ENCODE measurements at places on chromosomes 7 and 10.

GRCh38 chr10:1057106-1057657 is 997 bp downstream of the WDR37 start:
- H3K4me1 ChIP-seq: peaks cover 52% of the 10 kb centered on the region
- no peaks in the 10 kb centered on the region for H3K27me3 ChIP-seq
- peak overlapping the region; percentile 96 for H3K4me3 ChIP-seq
- no peak for DNase-seq

DNA sequence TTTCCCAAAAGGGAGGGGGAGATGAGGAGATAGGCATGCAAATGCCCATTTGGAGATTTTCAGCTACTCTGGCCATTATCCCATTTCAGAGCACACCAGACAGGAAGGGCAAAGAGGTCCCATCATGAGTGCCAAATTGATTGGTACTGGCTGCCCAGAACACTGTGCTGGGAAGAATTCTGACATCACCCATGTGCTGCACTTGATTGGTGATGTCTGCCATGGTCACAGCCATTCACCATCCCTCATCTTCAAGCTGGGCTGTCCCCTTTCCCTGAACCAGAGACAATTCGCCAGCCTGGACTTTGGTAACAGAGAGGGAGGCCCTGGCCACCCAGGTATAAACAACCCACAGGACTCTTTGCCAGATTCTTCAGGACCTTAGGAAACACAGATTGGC is 23.2 kb upstream of the RADIL start:
- H3K36me3 ChIP-seq: no peaks in the 10 kb centered on the region
- no peak for DNase-seq
- no peak overlapping the region for H3K27ac ChIP-seq
- H3K27me3 ChIP-seq: no peaks in the 10 kb centered on the region
- no peak overlapping the region for H3K4me3 ChIP-seq

- no peak overlapping the region for H3K27ac ChIP-seq
- no peaks in the 10 kb centered on the region for H3K36me3 ChIP-seq
- DNase-seq: no peak
- H3K27me3 ChIP-seq: no peaks in the 10 kb centered on the region
- no peak overlapping the region for H3K4me3 ChIP-seq
Measured at GRCh38 chr10:74337330-74338016, 186.5 kb downstream of the ADK start.

GRCh38 chr10:74863551-74863950 is 37.2 kb downstream of the KAT6B start:
- H3K4me1 ChIP-seq: peaks cover 27% of the 10 kb centered on the region
- H3K27ac ChIP-seq: no peak overlapping the region
- H3K36me3 ChIP-seq: no peaks in the 10 kb centered on the region
- H3K27me3 ChIP-seq: no peaks in the 10 kb centered on the region
- no peak for DNase-seq
- H3K4me3 ChIP-seq: no peak overlapping the region

GRCh38 chr10:70772627-70773026 is 12.6 kb downstream of the TBATA start:
- peak; percentile 49 for DNase-seq
- H3K4me3 ChIP-seq: no peak overlapping the region
- no peaks in the 10 kb centered on the region for H3K4me1 ChIP-seq
- H3K36me3 ChIP-seq: no peaks in the 10 kb centered on the region
- H3K27ac ChIP-seq: no peak overlapping the region

DNA sequence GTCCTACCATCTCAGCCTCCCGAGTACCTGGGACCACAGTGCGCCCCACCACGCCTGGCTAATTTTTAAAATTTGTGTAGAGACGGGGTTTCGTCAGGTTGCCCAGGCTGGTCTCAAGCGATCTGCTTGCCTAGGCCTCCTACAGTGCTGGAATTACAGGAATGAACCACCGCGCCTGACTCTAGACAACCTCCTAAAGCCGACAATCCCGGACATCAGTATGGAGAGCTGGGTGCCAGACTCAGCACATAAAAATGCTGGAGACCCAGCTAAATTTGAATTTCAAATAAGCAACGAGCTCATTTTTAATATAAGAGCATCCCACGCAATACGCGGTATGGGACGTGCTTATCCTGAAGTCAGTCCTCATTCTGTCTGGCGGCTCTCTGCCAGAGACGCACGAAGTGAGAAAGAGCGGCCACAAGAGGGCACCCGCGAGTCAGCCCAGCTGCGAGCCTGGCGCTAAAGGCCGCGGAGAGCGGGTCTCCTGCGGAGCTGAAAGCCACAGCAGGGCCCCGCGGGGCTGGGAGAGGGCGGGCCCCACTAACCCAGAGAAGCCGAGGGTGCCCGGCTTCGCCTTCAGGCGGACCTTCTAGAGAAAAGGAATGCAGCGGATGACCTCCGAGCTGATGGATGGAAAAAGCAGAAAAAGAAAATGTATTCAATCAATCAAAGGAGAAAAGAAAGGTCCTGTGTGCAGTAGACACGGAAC is 7.0 kb downstream of the CALY start:
- DNase-seq: peak; percentile 75
- peaks cover 14% of the 10 kb centered on the region for H3K27me3 ChIP-seq
- no peak overlapping the region for H3K27ac ChIP-seq

GRCh38 chr10:93152136-93152535 is 78.4 kb downstream of the CYP26A1 start:
- DNase-seq: no peak
- H3K27me3 ChIP-seq: no peaks in the 10 kb centered on the region
- no peaks in the 10 kb centered on the region for H3K36me3 ChIP-seq
- no peak overlapping the region for H3K27ac ChIP-seq
- no peaks in the 10 kb centered on the region for H3K4me1 ChIP-seq
- H3K4me3 ChIP-seq: no peak overlapping the region

DNA sequence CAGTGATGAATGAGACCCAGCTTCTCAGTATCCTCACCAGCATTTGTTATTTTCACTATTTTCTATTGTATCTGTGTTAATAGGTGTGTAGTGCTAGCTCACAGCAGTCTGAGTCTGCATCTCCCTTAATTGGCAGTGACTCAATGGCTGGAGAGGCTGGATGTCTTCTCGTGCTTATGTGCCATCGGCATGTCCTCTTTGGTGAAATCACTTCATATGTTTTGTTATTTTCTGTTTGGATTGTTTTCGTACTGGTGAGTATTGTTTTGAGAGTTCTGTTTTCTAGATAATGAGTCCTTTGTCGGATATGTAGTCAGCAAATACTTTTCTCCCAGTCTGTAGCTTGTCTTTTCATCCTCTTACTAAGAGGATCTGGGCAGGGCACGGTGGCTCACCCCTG is 66.1 kb downstream of the AMZ1 start:
- H3K4me3 ChIP-seq: no peak overlapping the region
- H3K27me3 ChIP-seq: no peaks in the 10 kb centered on the region
- no peak for DNase-seq
- H3K4me1 ChIP-seq: peaks cover 23% of the 10 kb centered on the region
- H3K27ac ChIP-seq: no peak overlapping the region

- peaks cover 26% of the 10 kb centered on the region for H3K36me3 ChIP-seq
- DNase-seq: no peak
- no peak overlapping the region for H3K4me3 ChIP-seq
- H3K27ac ChIP-seq: no peak overlapping the region
Measured at GRCh38 chr7:87395442-87396020, 50.1 kb downstream of the CROT start.

All from right atrium auricular region (tissue), 2 donors.